Activated CD4-positive, alpha-beta T cell treated with anti-CD3 and anti-CD28 coated beads for 1 hour (primary cell): ENCODE measurements at places on chromosomes 3 and 15.

GRCh38 chr15:40334941-40335795 lies 5.6 kb downstream of the CCDC9B start:
- DNase-seq: no peak

DNA sequence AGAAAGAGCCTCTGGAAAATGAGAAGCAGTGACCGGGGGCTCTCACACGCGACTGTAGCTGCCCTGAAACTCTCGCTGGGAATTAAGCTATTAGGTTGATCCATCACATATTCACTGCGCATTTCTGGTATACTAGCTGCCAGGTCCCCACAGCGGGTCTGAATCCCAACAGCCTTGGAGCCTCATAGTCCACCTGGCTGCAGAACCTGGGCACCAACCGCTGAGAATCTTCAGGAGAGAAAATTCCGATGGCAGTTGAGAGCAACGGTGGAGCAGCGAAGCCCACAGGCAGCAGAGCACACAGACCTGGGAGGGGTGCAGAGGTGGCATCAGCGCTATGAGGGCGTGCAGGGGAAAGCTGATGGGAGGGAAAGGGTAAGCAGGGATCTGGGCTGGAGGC lies 75.1 kb downstream of the FAM174B start:
- no peak for DNase-seq

DNA sequence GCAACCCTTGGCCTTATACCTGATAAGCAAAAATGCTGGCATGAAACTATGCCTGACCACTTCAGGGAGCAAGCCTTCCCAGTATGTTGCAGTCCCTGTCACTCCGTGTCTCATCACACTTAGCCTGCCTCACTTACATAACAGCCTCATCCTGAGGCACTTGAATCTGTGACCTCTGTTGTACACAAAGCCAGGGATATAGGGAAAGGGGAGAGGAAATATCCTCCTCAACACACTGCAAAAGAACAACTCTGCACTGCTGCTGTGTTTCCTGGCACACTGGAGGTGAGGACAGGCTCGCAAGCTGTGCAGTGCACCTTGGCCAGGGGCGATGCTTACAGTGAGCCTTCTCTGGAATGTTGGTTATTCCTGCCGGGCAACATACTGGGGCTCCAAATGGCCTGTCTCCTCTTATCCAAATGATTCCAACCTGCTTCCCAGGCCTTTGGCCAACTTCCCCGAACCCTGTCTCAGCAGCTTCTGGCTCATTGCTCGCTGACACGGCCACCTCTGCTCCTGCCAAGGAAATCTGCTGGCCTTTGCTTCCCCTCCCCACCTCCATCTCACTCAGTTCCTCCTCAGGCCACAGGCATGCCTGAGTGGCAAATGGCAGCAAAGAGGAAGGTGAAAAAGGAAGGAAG lies 109.2 kb downstream of the CD47 start:
- no peak for DNase-seq

- no peak for DNase-seq
Observed at GRCh38 chr3:14146381-14147065, 21.7 kb downstream of the TMEM43 start.

GRCh38 chr3:184894051-184894450 lies 82.1 kb downstream of the VPS8 start:
- DNase-seq: no peak

DNA sequence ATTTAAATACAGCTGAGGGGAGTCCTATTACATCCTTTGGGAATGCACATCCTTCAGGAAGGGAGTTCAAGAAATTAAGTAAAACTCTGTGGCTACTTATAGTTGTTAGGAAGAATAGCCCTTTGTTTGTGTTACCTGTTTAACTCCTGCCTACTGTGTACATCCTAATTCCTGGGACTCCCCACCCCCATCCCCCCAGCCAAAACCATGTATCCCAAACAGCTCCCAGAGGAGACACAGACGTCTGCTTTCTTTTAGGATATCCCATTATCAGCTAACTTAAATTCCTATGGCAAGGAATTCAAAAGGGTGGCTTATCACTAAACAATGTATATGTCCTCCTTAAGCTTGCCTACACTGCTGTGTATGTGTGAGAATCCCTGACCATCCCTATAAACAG lies 581.7 kb downstream of the DIPK2A start:
- DNase-seq: no peak

DNA sequence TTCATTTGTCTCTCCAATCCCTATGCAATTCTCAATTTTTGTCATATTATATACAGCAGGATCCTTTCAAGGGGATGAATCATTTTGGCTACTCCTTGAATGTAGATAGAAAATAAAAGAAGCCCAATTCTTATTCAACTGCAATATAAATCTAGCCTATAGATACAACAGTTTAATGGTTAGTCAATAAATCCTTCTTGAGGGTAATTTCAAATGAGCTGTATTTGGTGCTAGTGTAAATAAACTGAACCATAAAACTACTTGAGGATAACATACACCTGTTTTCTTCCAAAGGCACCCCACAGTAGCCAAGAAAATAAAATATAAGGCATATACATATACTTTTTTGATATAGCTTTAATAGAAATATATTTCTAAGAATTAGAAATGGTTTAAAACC lies 830.3 kb downstream of the ROBO1 start:
- no peak for DNase-seq

GRCh38 chr3:134366928-134367811 lies 7.1 kb downstream of the AMOTL2 start:
- no peak for DNase-seq

DNA sequence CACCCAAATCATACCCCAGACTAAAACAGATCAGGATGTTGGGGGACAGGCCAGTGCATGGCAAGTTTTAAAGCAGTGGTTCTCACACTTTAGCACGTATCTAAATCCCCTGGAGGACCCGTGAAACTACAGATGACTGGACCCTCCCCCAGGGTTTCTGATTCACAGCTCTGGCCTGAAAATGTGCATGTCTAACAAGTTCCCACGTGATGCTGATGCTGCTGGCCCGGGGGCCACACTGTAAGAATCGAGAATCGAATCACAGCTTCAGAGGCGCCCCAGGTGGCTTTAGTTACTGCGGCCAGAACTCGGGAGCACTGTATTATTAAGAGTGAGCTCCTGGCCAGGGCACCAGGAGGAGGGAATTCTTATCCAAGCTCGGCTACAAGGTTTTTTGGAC lies 11.6 kb downstream of the ADAMTS17 start:
- DNase-seq: no peak

DNA sequence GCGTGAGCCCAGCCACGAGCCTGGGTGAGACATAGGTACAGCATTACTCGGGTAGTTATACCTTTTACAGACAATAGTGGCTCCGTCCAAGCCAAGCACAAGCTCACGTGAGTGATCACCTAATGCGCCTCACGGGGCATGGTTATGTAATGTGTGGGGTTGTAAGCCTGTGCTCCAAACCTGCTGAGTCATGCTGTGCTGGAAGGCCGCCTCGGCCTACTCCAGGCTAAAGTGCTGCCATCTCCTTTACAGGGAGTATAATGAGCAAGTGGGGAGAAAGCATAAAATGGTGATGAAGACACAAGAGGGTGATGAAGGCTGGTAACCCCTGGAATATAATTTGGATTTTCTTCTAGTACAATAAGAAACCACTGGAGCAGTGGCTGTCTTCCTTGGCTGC lies 175.8 kb upstream of the STT3B start:
- DNase-seq: no peak

DNA sequence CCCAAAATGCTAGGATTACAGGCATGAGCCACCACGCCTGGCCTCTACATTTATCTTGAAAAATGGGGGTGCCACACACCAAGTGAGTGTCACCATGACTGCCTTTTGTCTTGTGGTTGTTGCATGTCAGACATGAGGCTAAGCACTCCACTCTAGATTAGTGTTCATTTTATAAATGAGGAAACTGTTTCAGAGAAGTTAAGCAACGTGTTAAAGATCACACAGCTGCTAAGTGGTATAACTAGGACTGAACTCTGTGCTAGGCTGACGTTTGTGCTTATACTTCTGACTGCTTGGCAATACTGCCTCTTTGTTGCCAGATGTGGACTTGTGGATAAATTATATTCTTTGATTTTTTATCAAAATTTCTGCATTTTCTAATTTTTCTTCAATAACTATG lies 50.8 kb upstream of the SMAD6 start:
- DNase-seq: no peak
